ENCODE measurements at places on chromosomes 1 and 21. TPM values are rescaled to one million over a fixed set of nuclear protein-coding genes. Genes with fewer than 3 reads are reported as not detected.

DNA sequence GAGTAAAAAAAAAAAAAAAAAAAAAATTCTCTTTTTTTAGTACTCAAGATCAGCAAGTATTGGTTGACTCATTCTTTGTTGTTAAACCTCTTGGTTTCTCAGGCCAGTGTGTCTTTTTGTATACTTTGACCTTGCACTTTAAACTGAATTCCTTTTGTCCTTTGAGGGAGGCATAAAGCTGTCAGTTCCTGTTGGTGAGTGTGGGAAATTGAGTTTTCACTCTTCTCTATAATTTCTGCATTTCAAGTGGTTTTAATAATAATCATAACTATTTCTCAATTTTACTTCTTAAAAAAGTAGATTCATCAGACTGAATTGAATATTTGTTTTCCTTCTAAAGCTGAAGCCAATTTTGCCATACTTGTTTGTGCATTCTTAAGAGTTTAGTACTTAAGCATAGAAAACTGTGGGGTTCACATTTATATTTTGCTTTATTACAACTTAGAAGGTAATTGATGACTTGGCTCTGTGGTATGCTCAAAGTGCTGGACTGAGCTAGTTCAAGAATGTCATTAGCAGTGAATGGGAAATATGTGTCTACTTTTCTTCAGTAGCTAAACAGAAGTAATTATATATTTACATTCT lies 43.4 kb downstream of the ITSN1 start:
- no peak for DNase-seq

- DNase-seq: no peak
Measured at GRCh38 chr1:193412748-193413147, 226.3 kb upstream of the B3GALT2 start.

GRCh38 chr1:90074970-90075391 lies 80.1 kb downstream of the ZNF326 start:
- no peak for DNase-seq

GRCh38 chr1:83839566-83840173 lies 159.3 kb downstream of the TTLL7 start:
- DNase-seq: no peak

GRCh38 chr21:43018519-43018918 lies 44.2 kb downstream of the PKNOX1 start:
- DNase-seq: no peak

BCL2L15 gene
- total RNA-seq: 72.4 TPM

OR2L8 gene
- total RNA-seq: not detected

KCNQ4 gene
- 2.3 TPM for total RNA-seq

TAS1R1 gene
- 0.13 TPM for total RNA-seq

SPRTN gene
- 13.1 TPM for total RNA-seq

ATAD3C gene
- total RNA-seq: 0.35 TPM

Data from mucosa of descending colon (tissue), 3 donors.